ENCODE measurements at places on chromosomes 1 and 21.

- no peak for DNase-seq
Observed at GRCh38 chr1:220224033-220224432, 48.2 kb downstream of the RAB3GAP2 start.

DNA sequence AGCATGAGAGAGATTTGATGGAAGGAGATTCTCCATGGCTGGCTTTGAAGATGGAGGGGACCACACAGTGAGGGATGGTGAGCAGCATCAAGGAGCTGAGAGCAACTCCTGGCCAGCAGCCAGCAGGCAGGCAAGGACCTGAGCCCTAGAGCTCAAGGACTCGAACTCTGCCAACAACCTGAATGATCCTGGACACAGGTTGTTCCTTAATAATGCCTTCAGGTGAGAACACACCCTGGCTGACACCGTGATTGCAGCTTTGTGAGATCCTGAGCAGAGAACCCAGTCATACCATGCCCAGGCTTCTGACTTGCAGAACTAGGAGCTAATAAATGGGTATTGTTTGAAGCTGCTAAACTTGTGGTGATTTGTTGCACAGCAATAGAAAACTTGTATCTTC lies 183.1 kb downstream of the LMX1A start:
- no peak for DNase-seq

- DNase-seq, result no peak
Observed at GRCh38 chr1:44368471-44369151, 13.6 kb upstream of the ERI3 start.

DNA sequence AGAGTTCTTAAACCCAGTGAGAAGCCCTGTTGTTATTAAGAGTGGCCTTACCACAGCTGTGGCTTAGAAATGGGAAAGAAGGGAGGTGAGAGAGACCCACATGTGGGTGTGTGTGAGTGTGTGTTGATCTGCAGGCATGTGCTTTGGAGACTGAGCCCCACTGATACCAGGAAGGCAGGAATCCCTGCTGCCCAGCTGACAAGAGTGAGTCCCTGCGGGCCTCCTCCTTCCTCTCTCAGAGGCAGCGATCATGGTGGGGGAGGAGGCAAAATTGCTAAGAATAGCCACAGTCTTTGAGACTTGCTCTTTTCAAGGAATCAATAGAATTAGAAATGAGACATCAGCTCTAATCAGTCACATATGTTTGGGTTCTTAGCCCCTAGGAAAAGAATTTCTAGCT lies 87.0 kb upstream of the WARS2 start:
- no peak for DNase-seq

GRCh38 chr1:201167041-201167991 lies 13.0 kb upstream of the TMEM9 start:
- no peak for DNase-seq

GRCh38 chr1:157239936-157240335 lies 101.7 kb upstream of the ETV3 start:
- no peak for DNase-seq

GRCh38 chr1:241934866-241935265 lies 22.7 kb upstream of the BECN2 start:
- DNase-seq, result no peak

DNA sequence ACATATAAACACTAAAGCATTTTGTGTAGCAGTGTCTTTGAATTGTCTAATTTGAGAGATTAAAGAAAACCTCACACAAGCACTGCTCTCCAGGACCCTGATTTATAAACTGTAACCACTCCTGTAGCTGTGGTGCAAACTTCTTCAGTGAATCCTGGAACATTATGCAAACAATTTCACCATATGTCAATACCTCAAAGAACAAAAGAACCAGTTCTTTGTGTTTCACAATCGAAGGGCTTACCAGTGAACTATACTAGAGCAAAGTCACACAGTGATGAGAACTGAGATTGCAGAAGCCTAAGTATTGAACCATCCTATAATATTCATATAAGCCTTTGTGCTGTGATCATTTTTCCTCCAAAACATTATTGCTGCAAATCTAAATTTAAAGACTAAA lies 21.5 kb downstream of the DPH5 start:
- no peak for DNase-seq

DNA sequence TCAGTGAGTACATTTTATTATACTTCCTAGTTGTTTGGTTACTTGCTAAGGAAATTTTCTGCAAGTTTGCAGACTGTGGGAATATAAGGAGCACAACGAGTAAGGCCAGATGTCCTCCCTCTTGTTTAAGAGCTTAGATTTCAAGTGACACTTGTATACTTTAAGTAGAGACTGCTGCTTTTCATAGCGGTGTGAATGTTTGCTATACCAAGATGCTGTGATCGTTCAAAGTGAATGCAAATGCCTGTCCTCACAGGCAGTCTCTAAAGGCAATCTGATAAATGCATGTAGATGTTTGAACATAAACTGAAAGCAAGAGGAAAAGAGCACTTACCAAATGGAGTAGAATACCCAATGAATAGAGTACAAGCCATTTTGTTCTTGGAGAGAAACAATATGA lies 226.4 kb downstream of the NRIP1 start:
- no peak for DNase-seq

- DNase-seq, result no peak
Observed at GRCh38 chr1:153968408-153968807, 706 bp downstream of the CREB3L4 start.

DNA sequence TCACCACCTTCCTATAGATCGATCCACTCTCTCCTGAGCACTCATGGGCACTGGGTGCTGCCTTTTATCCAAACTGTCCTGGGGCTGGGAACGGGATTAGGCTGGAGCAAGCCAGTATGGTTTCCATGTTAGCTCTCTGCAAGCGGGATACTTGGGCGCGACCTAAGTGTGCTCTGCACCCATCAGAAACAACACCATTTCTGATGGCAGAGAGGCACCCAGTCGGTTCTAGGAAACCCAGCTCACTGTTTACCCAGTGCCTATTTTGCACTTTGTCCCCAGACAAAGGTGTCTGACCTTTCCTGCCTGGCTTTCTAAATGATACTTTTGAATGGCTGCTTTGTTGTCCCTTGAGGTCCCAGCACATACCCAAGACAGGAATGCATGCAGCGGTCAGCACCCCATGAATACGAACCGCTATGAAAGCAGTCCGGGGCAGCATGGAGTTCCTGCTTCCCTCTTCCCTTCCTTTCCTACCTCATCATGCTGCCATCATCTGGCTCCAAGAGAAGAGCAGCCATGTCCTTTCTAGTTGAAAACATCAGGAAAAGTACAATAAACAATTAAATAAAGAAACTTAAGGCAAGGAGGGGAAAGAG lies 83.9 kb downstream of the TRABD2B start:
- DNase-seq, result no peak

DNA sequence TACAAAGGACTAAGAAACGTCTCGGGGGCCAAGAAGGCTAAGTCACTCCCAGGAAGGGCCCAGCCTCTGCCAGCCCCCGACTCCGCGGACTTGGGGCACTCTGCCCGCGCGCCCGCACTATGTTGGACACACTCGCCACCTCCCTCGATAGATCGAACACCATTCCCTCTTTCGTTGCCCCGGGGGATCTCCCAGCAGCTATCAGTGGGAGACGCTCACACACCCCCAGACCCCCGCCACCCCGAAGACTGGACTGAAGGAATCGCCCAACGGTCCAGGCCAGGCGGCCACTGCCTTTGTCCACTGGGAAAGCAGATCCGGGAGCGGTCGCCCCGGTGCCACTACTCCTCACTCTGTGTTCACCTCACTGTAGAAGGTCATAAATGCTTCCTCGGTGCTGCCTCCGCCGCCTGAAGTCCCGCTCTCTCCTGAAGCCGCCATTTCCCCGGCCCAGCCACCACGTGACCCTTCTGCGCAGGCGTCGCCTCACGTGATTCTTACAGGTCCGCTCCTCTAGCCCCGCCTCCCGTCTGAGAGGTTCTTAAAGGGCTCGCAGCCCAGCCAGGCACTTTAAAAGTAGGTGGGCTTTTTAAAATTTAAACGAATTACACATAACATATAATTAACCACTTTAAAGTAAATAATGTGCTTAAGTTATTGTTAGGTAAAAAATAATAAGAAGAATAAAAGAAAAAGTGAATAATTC lies at the start of gene DNAJC8:
Gene DNAJC8 (minus strand): TSS at position 472 of the 706 bp plus-strand sequence. CDS start 31 bp downstream, at position 441.
- peak; percentile 91 for DNase-seq

DNA sequence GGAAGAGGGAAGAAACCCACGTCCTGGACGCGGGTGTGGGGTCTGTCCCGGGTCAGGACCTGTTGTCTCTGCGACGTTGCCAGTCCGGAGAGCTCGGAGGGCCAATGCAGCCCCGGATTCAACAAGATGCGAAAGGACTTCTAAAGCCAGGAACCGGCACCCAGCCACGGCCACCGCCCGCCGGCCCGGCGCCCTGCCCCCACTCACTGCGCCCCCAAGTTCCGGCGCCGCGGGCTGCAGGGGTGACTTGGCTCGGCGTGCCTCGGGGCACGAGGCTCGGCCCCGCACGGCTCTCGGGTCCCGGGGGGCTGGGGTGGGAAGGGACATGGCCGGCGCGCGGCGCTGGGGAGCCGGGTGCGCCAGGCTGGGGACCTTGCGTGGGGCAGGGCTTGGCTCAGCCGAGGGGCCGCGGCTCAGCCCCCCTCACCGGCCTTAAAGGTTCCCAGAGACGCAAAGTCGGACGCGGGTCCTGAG lies 51.8 kb upstream of the H6PD start:
- DNase-seq, result no peak

DNA sequence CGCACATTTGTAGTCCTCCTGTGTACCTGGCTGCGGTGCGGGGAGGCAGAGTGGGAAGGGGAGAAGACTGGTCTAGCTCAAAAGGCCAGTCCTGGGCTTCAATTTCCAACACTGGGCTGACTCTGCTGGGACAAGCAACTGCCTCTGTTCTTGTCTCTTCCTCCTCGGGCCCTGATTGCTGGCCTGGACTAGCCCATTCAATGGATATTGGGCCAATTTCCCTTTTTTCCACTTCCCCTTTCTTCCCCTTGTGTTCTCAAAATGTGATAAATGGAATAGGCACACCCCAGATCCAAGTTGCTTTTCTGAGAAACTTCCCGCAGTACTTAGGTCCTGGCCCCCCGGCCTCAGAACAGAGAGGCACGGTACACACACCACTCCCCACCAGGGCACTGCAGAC lies 48.2 kb downstream of the SPSB1 start:
- DNase-seq, result no peak

DNA sequence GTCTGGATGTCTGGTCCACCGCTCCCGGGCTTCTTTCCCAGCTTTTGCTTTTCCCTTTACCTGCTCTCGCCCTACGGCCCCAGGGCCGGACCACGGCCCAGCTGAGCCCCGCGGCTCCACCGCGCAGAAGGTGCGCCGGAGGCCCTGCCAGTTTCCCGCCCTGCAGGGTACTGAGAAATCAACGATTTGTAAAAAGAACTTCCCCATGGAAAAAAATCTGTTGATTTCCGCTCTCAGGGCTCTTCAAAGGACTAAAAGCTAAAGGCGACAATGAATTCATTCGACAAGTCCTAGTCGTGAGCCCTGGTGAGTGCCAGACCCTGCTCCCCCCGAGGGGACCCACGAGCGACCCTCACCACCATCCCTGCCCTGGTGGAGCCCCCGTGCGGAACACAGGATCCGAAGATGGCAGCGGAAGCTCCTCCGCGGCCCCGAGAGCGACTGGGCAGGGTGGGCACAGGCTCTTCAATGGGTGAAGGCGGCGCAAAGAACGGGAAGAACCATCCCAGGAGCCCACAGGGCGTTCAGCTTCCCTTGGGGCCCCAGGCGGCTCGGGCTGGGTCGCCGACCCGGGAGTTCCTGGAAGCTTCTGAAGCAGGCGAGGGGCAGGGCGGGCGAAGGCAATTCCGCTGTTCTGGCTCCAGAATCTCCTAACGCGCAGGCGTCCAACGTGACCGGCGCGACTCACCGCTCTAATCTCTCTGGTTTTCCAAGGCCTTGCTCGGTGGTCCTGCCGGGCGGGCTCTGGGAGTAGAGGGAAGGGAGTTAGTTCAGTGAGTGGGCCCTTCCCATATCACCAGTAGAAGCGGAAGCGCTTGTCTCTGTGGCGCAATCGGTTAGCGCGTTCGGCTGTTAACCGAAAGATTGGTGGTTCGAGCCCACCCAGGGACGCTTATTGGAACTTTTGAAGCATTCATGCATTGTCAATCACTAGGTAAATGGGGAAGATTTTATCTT lies 6.6 kb upstream of the RNU1-2 start:
- peak; percentile 75 for DNase-seq

DNA sequence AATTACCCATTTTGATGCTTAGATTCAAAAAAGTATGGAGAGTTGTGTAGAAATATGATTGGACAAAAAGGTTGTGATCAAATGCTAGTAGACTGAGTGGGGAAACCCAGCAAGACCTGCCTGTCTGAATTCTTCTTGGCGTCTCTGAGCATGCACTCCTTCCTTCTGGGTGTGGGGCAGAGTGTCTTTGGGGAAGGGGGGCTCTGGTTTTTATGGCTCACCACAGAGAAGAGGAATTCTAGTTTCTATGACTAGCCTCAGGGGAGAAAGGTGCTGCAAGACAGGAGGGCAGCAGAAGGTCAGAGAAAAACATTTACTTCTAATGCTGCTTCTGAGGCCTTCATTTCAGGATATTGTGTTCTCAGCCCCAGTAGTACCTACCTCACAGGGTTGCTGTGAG lies 33.9 kb upstream of the PIGC start:
- no peak for DNase-seq

DNA sequence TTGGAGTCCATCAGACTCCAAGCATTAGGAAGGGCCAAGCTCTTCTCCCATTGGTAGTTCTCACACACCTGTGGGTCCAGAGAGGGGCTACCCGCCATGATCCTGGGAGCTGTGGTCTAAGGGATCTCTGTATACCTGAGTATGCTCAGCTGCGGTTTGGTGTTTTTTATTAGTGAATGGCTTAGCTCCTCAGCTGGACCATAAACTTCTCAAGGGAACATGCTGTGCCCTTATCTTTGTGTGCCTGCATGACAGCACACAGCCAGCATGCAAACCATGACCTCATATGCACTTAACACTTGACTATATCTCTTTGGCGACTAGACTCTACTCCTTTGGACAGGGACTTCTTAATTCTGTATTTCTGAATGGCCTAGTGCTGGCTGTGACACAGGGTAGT lies 94.5 kb downstream of the CD58 start:
- DNase-seq, result no peak

DNA sequence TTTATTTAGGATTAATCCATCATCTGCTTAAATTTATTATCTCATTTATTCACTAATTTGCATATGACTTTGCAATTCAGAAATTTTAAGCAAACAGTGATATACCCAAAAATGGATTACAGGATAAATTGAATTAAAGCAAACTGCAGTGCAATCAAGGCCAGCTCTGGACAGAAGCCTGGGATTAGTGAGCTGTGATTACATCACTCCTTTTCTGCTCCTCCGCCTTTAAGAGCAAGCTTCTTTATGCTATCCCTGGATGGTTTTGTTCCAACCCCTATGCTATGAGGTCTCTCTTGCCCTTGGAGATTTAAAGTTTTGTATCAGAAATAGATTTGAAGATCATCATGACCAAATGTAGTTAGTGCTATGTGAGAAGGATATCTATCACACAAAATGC lies 32.6 kb downstream of the GPR52 start:
- DNase-seq, result no peak

- no peak for DNase-seq
Observed at GRCh38 chr1:206498685-206499084, 8.6 kb upstream of the RASSF5 start.

GRCh38 chr21:20030390-20030789 lies 967.8 kb upstream of the NCAM2 start:
- DNase-seq, result no peak

GRCh38 chr1:244010703-244011123 lies 40.4 kb upstream of the ZBTB18 start:
- DNase-seq, result no peak

Data from stimulated activated naive CD8-positive, alpha-beta T cell treated with anti-CD3 and anti-CD28 coated beads, Interleukin-15, amount 100 ng/mL, for 72 hours (primary cell).